ENCODE measurements at places on chromosomes 6 and 20.
A peak's percentile ranks its signal among the peaks of the same experiment; 100 is the strongest.

- no peaks in the 10 kb centered on the region for H3K36me3 ChIP-seq
- DNase-seq, result no peak
- H3K27me3 ChIP-seq, result no peaks in the 10 kb centered on the region
Measured at GRCh38 chr6:19369785-19370184, 467.4 kb upstream of the ID4 start.

DNA sequence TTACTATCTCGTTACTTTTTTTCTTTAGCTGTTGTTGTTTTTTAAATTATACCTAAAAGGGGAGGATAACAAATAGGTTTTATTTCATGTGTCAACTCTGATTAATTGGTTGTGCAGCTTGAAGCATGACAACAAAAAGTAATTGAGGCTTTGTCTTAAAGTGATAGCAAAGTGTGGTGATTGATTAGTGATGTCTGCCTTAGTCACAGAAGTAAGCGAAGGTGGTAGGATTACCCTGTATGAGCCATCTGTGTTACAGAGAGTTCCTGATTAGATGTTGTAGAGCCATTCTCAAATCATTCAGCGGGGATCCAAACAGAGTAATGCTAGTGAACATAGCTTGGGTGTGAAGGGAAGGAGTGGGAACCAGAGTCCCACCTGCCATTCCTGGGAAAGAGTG is 14.4 kb upstream of the MRPS10 start:
- H3K4me1 ChIP-seq, result no peaks in the 10 kb centered on the region
- peaks cover 20% of the 10 kb centered on the region for H3K36me3 ChIP-seq
- H3K4me3 ChIP-seq, result no peak overlapping the region

DNA sequence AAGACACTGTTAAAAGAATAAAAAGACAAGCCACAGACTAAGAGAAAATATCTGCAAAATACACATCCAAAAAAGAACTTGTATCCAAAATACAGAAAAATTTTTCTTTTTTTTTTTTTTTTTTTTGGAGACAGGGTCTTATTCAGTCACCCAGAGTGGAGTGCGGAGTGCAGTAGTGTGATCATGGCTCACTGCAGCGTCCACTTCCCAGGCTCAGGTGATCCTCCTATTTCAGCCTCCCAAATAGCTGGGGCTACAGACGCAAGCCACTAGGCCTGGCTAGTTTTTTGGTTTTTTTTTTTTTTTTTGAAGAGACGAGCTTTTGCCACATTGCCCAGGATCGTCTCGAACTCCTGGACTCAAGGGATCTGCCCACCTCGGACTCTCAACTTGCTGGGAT is 3.1 kb downstream of the ZUP1 start:
- peaks cover 29% of the 10 kb centered on the region for H3K4me1 ChIP-seq
- no peak overlapping the region for H3K27ac ChIP-seq
- no peaks in the 10 kb centered on the region for H3K27me3 ChIP-seq
- no peaks in the 10 kb centered on the region for H3K36me3 ChIP-seq

- no peaks in the 10 kb centered on the region for H3K36me3 ChIP-seq
- no peak overlapping the region for H3K27ac ChIP-seq
- no peak for DNase-seq
Measured at GRCh38 chr6:56019973-56020372, 144.6 kb upstream of the BMP5 start.

DNA sequence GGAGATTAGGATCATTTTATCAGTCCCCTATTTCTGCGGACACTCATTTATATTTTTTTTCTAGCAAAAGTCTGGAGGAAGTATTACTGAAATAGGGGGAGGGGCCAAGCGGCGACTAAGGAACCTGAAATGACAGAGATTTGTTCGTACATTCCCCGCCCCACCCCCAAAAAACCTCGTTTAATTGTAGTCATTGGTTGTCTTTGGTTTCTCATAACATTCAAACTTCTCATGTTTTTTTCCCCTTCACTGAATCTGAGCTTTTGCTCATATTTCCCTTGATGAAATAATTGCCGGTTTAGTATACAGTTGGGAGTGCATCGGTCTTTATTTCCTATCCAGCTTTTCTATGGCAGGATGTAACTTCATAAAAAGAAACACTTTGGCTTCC is 768 bp upstream of the FYN start:
- no peaks in the 10 kb centered on the region for H3K36me3 ChIP-seq
- H3K27ac ChIP-seq, result peak overlapping the region; percentile 88
- H3K27me3 ChIP-seq, result no peaks in the 10 kb centered on the region
- DNase-seq, result no peak
- H3K4me1 ChIP-seq, result peaks cover 24% of the 10 kb centered on the region
- peak overlapping the region; percentile 91 for H3K4me3 ChIP-seq

DNA sequence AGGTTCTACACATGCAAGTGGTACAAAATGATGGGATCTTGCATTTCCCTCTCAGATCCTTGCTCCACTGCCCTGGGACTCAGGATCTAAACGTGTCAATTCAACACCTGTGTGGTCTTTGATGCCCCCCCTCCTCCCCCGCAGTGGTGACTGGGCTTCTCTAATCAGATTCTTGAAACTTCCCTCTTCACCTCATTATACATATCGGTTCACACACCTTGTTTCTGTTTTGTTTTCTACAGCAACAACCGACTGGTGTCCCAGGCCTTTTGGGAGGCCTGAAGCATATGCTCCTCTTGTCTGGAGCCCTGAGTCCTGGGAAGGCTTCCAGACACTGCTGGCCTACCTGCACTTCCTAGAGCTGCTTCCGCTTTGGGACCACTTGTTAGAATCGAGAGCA is 20.0 kb downstream of the SAMD3 start:
- no peak for DNase-seq
- H3K27ac ChIP-seq, result no peak overlapping the region
- no peaks in the 10 kb centered on the region for H3K27me3 ChIP-seq
- no peaks in the 10 kb centered on the region for H3K4me1 ChIP-seq
- no peak overlapping the region for H3K4me3 ChIP-seq

GRCh38 chr6:107115695-107116327 is 496 bp upstream of the BEND3 start:
- peaks cover 25% of the 10 kb centered on the region for H3K27me3 ChIP-seq
- H3K4me1 ChIP-seq, result peaks cover 18% of the 10 kb centered on the region
- peak; percentile 26 for DNase-seq
- H3K4me3 ChIP-seq, result peak overlapping the region; percentile 76

GRCh38 chr20:57160985-57161384 is 105.5 kb downstream of the BMP7 start:
- peaks cover 4% of the 10 kb centered on the region for H3K4me1 ChIP-seq
- no peaks in the 10 kb centered on the region for H3K27me3 ChIP-seq
- no peaks in the 10 kb centered on the region for H3K36me3 ChIP-seq
- peak overlapping the region; percentile 28 for H3K4me3 ChIP-seq

GRCh38 chr20:602111-602970 is 7.8 kb downstream of the TCF15 start:
- peak; percentile 83 for DNase-seq
- H3K36me3 ChIP-seq, result no peaks in the 10 kb centered on the region
- H3K27ac ChIP-seq, result peak overlapping the region; percentile 91
- H3K27me3 ChIP-seq, result no peaks in the 10 kb centered on the region

GRCh38 chr6:34011264-34011663 is 134.6 kb downstream of the GRM4 start:
- DNase-seq, result no peak
- H3K27me3 ChIP-seq, result peaks cover 27% of the 10 kb centered on the region
- H3K4me3 ChIP-seq, result no peak overlapping the region
- no peak overlapping the region for H3K27ac ChIP-seq
- H3K4me1 ChIP-seq, result no peaks in the 10 kb centered on the region
- no peaks in the 10 kb centered on the region for H3K36me3 ChIP-seq

DNA sequence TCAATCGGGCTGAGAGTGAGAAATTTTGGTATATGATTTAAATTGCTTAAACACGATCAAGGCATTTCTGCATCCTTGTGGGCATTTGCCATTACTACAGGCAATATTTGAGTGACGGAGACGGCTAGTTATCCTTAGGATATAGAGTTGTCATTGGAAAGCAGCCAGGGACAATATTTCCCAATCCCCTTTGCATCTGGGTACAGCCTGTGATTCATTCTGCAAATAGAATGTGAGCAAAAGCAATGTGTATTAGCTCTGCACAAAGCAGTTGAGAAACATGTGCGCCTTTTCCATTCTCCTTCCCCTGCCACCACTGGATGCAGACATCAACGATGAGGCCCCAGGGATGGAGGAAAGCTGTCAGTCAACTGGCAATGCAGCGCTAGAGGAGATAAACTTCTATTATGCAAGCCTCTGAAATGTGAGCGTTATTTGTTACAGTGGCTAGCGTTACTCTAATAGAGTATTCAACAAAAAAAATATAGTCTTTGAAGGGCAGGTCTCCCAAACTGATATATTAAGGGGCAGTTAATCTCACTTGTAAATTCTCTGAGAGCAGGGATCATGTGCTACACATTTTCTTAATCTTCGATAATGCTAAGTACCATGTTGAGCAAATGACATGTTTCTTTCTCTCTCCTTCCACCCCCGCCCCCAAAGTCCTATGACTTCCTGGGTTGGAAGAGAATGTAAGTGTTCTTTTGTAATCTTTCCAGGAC is 37.1 kb upstream of the NCOA3 start:
- DNase-seq, result peak; percentile 53
- no peaks in the 10 kb centered on the region for H3K36me3 ChIP-seq
- peak overlapping the region; percentile 15 for H3K27ac ChIP-seq
- no peak overlapping the region for H3K4me3 ChIP-seq

- peak; percentile 42 for DNase-seq
- H3K4me1 ChIP-seq, result no peaks in the 10 kb centered on the region
- no peaks in the 10 kb centered on the region for H3K27me3 ChIP-seq
- H3K36me3 ChIP-seq, result no peaks in the 10 kb centered on the region
Measured at GRCh38 chr6:139510040-139510790, 135.8 kb upstream of the CITED2 start.

DNA sequence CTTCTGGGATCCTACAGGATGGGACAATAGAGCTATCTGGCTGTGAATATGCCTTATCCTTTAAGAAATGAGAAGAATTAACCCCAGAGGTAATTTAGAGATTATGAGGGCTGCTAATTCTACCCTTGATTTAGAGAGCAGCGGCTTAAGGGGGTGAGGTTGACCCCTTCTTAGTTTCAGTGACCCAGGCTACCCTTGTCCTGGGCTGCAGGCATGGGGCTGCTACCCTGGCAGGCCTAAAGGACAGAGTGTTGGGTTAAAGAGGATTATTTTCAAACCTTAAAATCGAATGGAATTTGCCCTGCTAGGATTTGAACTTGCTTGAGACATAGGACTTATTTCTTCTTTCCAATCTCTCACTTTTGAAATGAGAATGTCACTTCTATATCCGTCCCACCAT is 1343.4 kb downstream of the HACE1 start:
- no peak overlapping the region for H3K4me3 ChIP-seq
- H3K27ac ChIP-seq, result no peak overlapping the region
- H3K36me3 ChIP-seq, result no peaks in the 10 kb centered on the region
- DNase-seq, result no peak

- peaks cover 13% of the 10 kb centered on the region for H3K4me1 ChIP-seq
- no peak for DNase-seq
- H3K27ac ChIP-seq, result no peak overlapping the region
- no peak overlapping the region for H3K4me3 ChIP-seq
- H3K36me3 ChIP-seq, result no peaks in the 10 kb centered on the region
Measured at GRCh38 chr6:157228426-157229131, 94.7 kb downstream of the TMEM242 start.

GRCh38 chr20:31569163-31570020 is 35.7 kb upstream of the ID1 start:
- no peak overlapping the region for H3K4me3 ChIP-seq
- peaks cover 26% of the 10 kb centered on the region for H3K36me3 ChIP-seq
- H3K27ac ChIP-seq, result peak overlapping the region; percentile 87
- H3K27me3 ChIP-seq, result no peaks in the 10 kb centered on the region
- DNase-seq, result peak; percentile 53

DNA sequence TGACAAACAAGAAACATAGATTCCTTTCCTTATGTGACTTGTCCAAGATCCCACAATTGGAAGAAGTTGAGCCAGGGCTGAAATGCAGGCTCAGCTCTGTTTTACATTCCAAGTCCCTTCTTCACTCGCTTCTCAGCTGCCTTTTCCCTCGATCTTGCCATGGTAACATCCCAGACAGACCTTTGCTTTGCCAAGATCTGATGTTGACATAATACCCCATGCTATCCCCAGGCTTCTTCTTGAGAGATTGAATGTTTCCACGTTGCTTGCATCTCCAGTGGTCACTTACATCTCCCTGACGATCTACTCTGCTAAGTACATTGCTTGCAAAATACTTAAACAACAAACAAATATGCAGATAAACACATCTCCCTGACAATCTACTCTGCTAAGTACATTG is 63.5 kb downstream of the TBXT start:
- no peaks in the 10 kb centered on the region for H3K4me1 ChIP-seq
- peaks cover 10% of the 10 kb centered on the region for H3K27me3 ChIP-seq
- H3K27ac ChIP-seq, result no peak overlapping the region
- no peaks in the 10 kb centered on the region for H3K36me3 ChIP-seq
- DNase-seq, result no peak

DNA sequence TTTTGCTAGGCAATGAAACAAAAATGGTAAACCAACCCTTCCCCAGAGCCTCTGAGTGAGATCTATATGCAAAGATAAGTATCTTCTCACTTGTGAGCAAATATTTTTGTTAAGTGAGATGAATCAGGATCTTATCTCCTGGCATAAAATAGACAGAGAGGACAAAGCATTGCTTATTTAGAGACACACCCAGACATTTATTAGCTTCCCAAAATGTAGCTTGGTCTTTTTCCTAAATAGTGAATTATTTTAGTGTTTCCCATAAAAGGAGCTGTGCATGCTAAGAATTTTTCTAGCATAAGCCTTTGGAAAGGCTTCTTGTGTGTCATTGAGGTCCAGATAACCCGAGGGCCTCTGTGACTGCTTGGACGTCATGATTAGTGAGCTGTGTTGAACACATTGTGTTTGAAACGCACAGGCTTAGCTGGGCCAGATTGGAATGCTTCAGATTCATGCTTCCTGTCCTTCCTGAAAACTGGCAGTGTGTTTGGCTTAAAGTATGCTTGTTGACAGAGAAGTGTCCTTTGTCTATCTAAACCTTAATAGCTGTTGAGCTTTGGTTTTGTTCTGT is 16.5 kb downstream of the MTHFD1L start:
- peaks cover 13% of the 10 kb centered on the region for H3K4me1 ChIP-seq
- no peaks in the 10 kb centered on the region for H3K36me3 ChIP-seq
- no peaks in the 10 kb centered on the region for H3K27me3 ChIP-seq
- H3K4me3 ChIP-seq, result no peak overlapping the region
- peak; percentile 25 for DNase-seq

DNA sequence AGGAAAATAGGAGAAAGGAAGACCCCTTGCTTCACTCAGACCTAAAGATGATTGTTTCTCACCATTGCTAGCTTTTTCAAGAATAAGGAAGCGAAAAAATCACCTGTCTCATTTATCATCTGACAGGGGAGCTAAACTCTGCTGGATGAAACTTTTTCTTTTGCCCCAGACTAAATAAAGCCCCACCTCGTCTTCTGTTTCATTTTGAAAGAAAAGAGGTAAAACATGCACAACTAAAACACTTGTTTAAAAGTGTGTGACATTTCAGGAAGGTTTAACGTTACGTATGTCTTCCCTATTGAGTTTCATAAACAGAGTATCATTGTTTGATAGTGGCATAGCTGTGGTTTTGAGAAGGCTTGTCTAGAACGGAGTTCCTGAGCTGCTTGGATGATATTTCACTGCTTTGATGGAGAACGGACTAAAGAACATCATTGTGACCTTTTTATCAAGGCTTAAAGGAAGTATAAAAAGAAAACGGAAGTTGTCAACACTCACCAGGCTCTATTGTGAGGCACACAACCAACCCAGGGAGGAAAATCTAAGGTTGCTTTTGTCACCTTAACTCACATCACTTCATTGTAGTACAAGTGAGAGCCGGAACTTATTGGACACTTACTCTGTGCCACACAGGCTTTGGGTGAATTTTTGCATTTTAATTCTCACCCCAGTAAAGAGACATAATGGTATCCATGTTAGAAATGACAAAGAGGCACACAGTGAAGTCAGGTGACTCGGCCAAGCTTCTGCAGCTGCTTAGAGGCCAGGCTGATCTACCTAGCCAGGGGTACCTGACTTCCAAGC is 29.5 kb downstream of the TSHZ2 start:
- no peak for DNase-seq
- H3K36me3 ChIP-seq, result no peaks in the 10 kb centered on the region
- H3K27ac ChIP-seq, result no peak overlapping the region
- no peaks in the 10 kb centered on the region for H3K27me3 ChIP-seq
